COLO829 (cell line): ENCODE measurements at places on chromosomes 6 and 20.

DNA sequence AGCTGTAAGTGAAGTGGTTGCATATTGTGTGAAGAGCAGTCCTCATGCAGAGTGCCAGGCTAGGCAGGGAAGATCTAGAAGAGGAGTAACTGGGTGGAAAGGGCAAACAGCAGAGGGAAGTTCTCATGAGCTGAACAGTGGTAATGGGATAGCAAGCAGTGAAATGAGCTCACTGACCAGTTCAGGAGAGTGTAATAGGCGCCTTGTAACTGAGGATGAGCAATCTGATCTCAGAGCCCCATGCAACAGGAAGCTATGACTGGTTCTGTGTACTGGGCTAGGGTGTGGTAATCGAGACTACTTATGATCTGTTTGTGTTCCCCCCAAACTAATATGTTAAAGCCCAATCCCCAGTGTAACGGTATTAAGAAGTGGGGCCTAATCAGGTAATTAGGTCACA is 98.6 kb downstream of the RFX6 start:
- DNase-seq: no peak

- DNase-seq: no peak
These were observed 441.5 kb upstream of the FLRT3 start for GRCh38 chr20:14778875-14779274.

GRCh38 chr6:44284867-44285266 is 14.6 kb downstream of the TMEM151B start:
- no peak for DNase-seq

GRCh38 chr6:33314943-33315792 is 1.3 kb upstream of the TAPBP start:
- DNase-seq: no peak

- no peak for DNase-seq
These were observed 91.7 kb downstream of the YTHDF1 start for GRCh38 chr20:63124092-63124781.
